ENCODE measurements at places on chromosomes 12 and 14.

GRCh38 chr12:95384785-95385184 is 89.2 kb upstream of the METAP2 start:
- no peak for DNase-seq

DNA sequence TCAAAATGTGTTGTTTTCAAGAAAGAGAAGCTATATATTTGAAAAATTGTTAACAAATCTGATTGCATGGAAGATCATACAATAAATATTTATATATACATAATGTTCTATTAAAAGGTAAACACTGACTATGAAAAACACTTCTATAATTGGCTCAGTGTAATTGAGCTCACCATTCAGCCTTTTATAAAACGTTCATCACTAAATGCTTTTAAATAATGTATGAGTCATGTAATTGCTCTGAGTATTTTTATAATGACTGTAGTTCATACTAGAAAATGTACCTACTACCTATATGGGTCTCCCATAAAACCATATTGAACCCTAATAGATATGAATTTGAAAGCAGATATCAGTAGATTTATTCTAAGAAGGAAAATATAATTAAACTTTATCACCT is 240.4 kb upstream of the MGAT4C start:
- no peak for DNase-seq

GRCh38 chr12:98260276-98260675 is 255.1 kb upstream of the TMPO start:
- peak; percentile 65 for DNase-seq

- DNase-seq: no peak
These were observed 2.4 kb downstream of the NR4A1 start for GRCh38 chr12:52053536-52054209.

GRCh38 chr12:51777457-51777856 is 71.1 kb downstream of the FIGNL2 start:
- DNase-seq: no peak

- DNase-seq: no peak
These were observed 24.9 kb downstream of the FOXN3 start for GRCh38 chr14:89392181-89392580.

- DNase-seq: peak; percentile 98
These were observed 55.3 kb downstream of the VCPKMT start for GRCh38 chr14:50060871-50061663.

- DNase-seq: no peak
These were observed 89.9 kb downstream of the MGST1 start for GRCh38 chr12:16437281-16437816.

DNA sequence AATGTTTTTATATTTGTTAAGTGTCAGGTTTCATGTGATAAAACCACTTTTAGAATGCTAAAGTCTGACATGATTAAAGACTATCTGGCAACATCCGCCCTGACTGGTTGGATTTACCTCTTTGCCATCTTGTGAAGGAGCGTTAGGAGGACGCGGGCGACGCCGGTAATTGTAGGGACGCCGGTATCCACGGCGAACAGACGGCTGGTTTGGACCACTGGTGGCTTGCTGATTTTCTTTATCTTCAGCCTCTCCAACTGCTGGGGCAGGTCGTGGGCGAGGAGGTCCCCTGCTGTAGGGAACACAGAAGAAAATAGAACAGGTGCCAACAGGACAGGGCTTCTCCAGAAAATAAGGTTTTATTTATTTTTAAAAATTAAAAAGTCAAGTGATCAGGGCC is 21.3 kb downstream of the YBX3 start:
- DNase-seq: no peak

GRCh38 chr14:51547260-51547659 is 104.5 kb upstream of the FRMD6 start:
- DNase-seq: no peak

DNA sequence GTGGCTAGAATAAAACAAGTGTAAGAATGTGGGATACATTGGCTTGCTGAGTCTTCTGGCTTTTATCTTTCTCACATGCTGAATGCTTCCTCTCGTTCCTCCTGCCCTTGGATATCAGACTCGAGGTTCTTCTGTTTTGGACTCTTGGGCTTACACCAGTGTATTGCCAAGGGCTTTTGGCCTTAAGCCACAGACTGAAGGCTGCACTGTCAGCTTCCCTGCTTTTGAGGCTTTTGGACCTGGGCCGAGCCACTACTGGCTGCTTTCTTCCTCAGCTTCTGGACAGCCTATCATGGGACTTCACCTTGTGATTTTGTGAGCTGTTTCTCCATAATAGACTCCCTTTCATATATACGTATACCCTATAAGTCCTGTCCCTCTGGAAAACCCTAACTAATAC is 300.9 kb upstream of the STXBP6 start:
- DNase-seq: no peak

DNA sequence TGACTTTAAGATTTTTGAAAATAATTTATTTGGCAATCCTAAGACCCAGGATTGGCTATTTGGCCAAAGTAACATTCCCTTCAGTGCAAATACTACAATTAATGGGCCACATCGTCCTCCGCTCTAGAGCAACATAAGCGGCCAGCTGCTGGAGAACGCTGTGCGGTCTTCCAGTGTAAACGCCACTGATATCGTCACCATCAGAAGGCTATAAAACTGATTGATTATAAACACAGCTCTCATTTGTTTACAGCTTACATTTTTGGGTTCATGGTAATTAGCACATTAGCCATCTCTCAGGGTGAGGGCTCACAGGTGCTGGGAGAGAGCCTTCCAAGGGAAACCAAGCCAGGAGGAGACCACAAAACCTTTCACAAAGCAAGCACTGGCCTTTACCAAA is 130.1 kb upstream of the BMP4 start:
- no peak for DNase-seq

DNA sequence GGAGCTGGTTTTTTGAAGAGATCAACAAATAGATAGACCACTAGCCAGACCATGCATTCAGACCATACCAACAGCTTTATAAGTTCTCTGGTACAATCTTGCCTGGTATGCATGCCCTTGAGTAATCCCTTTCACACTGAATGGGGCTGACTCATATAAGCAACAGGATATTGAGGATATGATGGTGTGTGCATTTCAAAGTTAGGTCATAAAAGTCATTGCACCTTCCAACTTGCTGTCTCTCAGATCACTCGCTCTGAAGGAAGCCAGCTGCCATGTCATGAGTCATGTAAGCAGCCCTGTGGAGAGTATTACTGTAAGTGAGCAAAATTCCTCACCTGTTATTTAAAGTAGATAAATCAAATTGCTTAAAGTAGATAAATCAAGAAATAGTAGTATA is 45.0 kb upstream of the OR6J1 start:
- peak; percentile 73 for DNase-seq

GRCh38 chr12:25792031-25792430 is 166.5 kb upstream of the RASSF8 start:
- DNase-seq: no peak

DNA sequence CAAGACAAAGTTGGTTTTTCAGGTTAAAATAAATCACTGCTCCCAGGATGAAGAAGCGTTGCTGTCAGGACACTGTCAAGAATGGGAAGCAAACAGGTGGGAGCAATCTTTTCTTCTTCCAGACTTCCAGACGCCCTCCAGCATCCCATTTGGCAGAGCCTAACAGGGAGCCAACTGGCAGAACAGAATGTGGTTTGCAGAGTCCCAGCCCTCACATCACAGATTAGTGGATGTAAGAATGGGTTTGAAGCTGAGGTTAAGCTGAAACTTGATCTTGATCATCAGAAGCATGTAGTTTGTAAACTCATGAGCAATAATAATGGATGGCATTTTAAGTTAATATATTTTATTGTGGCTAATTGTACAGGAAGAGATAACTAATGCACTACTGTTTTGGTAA is 636.4 kb downstream of the SLC6A15 start:
- DNase-seq: no peak

DNA sequence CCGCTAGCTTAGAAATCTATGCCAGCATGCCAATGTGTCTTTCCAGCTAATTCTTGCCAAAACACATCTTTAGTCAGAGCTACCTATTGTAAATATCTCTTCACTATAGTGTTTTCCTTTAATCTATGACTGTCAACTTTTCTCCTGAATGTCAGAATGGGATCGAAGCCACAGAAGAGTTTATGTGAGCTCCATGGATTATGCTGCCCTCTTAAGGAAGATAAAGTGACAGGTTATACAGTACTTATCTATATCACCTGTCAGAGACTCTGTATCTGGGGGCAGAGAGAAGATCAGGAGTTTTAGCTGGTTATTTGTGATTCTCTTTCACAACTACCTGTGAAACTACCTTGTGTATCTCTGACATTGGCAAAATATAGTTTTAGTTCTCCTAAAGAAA is 204.3 kb upstream of the SEL1L start:
- no peak for DNase-seq

GRCh38 chr12:21155522-21156351 is 24.7 kb downstream of the SLCO1B1 start:
- DNase-seq: no peak
